ENCODE measurements at places on chromosomes 6 and 20.

DNA sequence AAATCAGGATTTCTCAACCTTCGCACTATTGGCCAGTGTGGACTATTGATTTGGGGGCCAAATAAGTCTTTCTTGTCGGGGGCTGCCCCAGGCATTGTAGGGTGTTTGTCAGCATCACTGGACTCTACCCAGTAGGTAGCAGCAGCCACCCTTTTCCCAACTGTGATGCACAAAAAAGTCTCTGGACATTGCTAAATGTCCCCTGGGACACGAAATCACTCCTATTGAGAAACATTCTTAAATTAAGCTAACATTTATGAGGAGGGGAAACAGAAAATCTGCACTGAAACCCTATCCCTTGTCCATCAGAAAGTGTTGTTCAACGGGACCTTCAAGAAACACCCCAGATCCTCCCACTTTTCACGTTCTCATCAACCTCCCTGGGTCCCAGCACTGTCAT, 54.2 kb downstream of the NFATC2 start:
- no peak for DNase-seq

DNA sequence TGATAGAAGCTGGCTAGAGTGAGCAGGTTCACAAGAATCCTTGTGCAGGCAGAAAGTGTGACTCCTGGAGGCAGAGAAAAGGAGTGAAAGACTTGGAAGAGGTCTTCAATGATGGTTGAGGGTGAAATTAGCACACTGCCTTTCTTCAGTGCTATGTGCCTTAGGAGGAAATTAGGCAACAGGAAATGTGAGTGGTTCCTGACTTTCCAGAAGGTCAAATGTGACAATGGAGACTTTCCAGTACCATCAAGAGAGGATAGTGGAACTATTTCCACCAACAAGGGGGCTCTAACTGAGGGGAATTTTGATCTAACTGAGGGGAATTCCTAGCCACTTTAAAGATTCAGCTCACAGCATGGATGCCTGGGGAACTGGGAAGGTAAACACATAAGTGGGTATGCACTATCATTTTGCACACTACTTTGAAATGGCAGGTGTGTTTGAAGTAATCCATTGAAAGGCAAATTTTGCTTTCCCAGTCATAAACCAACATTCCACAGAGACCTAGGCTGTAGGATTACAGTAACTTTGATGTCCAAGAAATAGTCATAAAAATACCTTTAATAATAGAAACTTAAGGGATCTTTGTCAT, 90.0 kb downstream of the PERP start:
- DNase-seq = no peak

DNA sequence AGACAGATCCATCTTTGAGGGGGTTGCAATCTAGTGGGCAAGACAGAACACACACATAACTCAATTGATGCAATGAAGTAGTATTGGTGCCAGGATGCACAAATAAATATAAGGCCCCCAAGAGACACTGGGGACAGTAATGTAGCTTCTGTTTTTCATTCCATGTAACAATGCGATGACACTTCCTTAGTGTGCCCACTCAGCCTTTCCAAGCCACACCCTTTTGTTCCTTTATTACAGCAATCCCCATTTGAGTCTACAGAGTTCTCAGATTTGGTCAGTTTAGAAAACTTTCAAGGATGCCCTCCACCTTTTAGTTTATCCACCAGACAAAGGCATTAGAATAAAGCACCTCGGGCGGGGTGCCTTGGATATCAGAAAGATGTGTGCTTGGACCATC, 15.5 kb downstream of the TGM3 start:
- no peak for DNase-seq

GRCh38 chr20:22371843-22372242, 212.5 kb downstream of the FOXA2 start:
- DNase-seq = no peak

DNA sequence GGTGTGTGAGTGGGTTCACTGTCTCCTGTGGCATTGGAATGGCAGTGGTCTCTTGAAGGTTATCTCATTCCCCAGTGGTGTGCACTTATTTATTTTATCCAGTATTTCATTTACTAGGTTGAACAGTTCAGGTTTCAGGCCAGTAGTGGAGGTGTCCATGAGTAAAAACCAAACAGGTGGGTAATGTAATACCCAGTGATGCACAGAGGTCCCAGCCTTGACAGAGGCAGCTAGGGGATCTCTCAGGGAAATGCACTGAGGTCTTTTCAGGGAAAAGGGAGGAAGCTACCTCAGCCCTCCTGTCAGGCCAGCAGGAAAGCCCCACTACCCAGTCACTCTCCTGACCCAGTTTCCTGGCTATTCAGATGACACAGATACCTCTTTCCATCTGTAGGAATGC, 403.6 kb downstream of the UTRN start:
- no peak for DNase-seq

DNA sequence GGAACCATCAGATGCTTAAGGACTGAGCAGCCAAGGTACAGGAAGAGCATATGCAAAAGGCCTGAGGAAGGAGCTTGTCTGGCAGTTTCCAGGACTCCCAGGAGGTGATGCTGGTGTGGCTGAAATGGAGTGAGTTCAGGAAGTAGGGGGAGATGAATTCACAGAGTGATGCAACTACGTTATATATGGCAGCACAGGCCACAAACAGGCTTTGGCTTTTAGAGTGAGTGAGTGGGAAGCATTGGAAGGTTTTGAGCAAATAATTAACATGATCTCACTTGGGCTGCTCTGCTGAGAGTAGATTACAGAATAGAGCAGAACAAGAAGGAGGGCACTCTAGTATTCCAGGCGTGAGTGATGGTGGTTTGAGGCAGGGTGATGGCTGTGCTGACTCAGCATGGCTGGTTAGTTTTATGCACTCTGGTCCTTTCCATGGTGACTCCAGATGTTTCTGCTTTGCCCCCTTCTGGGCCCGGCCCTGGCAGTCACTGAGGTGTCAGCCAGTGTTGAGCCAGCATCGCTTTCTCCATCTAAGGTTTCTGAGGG, 6.5 kb downstream of the BTN2A2 start:
- DNase-seq = no peak

DNA sequence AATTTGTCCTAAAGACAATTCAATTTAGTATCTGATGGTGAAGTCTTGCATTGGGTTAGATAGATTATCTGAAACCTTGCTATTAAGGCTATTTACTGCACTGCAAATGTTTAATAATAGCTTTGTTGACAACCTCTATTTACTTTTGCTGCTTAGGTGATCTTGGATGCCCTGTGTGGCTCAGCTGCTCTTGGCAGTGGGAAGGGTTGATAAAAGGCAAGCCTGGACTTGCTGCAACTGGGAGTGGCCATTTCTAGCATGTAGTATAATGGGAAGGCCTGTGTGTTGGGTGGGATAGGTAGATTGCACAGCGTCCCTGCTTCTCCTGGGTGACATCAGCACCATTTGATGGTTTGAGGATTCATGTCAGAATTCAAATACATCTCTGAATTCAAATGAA, 49.1 kb downstream of the ARMC2 start:
- DNase-seq = no peak

DNA sequence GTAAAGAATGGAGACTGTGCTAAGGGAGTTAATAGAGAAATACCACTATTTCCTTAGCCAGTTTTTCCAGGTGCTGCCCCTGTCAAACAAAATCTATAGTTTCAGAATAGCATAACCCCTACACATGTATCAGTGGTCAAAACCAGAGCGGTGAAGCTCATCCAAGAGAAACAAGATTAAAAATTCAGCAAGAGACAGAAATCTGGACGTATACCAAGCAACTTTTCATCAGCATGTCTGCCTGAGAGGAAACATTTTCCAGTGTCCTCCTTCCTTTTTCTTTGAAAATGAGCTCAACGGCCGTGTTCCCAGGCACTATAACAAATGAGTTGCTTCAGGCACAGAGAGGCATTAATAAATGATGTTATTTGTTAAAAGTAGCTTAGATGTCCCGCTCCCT, 416.5 kb downstream of the BCKDHB start:
- no peak for DNase-seq

- DNase-seq = no peak
Observed at GRCh38 chr20:4076033-4076432, 60.7 kb upstream of the RNF24 start.

DNA sequence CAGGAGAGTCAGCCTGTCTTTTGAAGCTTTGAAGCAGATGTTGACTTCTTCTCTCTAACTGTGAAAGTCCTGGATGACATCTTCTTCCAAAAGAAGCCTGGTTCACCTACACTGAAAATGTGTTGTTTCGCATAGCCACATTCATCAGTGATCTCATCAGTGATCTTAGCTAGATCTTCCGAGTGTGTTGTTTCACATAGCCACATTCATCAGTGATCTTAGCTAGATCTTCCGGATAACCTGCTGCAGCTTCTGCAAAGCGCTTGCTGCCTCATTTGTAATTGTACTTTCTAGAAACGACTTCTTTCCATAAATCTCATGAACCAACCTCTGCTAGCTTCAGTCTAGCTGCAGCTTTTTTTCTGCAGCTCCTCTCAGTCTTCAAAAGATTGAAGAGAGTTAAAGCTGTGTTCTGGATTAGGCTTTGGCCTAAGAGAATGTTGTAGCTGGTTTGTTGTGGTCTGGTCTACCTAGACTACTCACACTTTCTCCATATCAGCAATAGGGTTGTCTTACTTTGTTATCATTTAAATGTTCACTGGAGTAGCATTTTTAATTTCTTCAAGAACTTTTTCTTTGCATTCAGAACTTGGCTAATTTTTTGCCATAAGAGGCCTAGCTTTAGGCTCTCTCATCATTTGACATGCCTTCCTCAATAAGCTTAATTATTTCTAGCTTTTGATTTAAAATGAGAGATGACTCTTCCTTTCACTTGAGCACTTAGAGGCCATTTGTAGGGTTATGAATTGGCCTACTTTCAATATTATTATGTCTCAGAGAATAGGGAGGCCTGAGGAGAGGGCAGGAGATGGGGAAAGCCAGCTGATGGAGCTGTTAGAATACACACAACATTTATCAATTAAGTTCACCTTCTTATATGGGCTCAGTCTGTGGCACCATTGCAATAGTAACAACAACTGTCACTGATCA, 48.7 kb upstream of the EXOC2 start:
- no peak for DNase-seq

DNA sequence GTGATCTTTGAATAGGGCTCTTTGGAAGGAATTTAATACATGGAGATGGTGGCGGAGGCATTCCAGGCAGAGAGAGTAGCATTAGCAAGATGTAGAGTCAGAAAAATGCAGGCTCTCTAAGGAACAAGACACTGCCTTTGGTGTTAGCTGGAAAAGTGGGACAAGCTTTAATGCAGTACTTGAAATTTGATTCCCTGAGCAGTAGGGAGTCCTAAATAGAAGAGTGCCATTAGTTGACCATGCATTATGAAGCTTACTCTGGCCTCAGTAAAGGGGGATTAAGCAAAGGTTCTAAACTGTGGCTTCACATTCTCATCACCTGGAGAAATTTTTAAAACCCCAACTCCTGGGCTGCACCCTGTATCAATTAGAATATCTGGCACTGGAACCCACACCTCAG, 494.8 kb upstream of the SOX4 start:
- no peak for DNase-seq

DNA sequence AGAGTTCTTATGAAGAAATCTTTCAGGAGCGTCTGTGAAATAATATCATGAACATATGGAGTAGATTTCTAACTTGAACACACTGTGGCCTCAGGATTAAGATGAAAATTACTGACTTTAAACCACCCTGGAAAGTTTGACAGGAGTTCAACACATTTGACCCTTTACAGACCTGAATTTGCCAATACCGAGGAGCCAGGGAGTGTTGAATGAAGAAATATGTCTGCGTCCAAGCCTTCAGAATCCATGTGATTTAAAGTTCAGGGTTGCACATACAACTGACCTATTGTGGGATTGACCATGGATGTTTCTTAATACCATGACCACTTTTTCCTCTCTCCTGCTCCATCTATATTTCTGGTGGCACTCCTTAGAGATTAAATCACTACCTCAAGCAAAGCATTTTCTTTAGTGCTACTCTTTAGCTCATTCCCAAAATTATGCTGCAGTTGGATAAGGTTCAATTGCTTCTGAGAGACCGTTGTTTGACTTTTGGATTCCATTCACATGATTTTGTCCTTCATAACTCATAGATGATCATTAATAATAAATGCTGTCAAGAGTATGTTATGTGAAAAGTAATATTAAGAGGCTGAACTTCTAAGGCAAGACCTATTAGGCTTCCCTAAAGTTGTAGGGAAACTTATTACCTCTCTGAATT, 57.4 kb downstream of the PRL start:
- DNase-seq = no peak

- no peak for DNase-seq
Observed at GRCh38 chr20:36541227-36541767, at the start of gene MYL9. Gene MYL9, plus strand, starts transcription at chr20:36541519. Its CDS starts 3,366 bp downstream, at chr20:36544885.

- DNase-seq = no peak
Observed at GRCh38 chr6:136095986-136096385, 154.1 kb downstream of the MTFR2 start.

GRCh38 chr20:4519534-4519933, 202.2 kb upstream of the PRND start:
- DNase-seq = no peak

DNA sequence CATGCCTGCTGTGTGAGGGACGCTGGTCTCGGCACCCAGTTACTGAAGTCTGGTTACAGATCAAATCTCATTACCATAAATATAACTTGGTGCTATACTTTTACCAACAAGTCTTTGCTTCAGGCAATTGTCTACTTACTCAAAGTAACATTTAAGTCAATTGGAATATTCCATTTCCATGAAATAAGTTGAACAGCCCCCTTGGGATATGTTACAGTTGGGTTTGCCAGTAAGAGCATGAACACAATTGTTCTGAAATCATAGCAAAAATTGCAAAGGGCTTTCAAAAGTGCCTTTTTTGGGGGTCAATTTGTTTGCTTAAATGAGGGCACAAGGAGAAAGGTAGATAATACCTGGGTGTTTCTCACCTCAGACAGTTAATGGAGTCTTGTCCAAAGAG, 170.9 kb upstream of the EXOC2 start:
- DNase-seq = no peak

- no peak for DNase-seq
Observed at GRCh38 chr6:88361754-88362153, 195.6 kb upstream of the CNR1 start.

DNA sequence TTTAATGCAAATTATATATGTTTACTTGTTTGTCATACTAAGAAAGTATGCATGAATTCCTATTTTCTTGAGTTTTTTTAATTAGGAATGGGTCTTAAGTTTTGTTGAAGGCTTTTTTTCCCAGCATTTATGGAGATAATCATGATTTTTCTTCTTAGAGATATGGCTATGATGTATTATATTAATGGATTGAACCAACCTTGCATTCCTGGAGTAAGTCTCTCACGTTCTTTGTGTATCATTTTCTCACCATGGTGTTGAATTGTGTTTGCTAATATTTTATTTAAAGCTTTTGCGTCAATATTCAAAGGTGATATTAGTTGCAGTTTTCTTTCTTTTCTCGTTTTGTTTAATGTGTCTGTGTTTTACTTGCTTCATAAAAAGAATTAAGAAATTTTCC, 48.4 kb upstream of the SLC35D3 start:
- no peak for DNase-seq

- DNase-seq = no peak
Observed at GRCh38 chr20:35637276-35637675, 21.6 kb downstream of the SPAG4 start.
